ENCODE measurements at places on chromosomes 16 and 17.

- no peak for DNase-seq
Observed at GRCh38 chr17:4845118-4845517, 12.0 kb downstream of the MINK1 start.

- DNase-seq: no peak
Observed at GRCh38 chr17:43085474-43085873, 39.7 kb downstream of the BRCA1 start.

DNA sequence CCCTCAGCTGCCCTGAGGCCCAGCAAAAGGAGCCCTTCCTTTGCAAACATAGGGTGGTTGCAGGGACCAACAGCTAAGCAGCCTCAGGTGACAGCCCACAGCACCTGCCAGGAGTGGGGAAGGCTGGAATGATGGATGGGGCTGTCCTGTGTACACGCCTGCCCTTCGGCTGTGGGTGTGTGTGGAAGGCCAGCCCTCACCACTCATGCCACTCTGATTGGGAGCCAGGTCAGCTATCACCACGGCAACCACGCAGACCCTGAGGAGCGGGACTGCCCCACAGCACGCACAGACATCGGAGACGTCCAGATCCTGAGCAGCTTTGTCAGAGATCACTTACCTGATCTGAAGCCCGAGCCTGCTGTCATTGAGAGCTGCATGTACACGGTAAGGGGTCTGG, 11.9 kb downstream of the PIPOX start:
- no peak for DNase-seq

DNA sequence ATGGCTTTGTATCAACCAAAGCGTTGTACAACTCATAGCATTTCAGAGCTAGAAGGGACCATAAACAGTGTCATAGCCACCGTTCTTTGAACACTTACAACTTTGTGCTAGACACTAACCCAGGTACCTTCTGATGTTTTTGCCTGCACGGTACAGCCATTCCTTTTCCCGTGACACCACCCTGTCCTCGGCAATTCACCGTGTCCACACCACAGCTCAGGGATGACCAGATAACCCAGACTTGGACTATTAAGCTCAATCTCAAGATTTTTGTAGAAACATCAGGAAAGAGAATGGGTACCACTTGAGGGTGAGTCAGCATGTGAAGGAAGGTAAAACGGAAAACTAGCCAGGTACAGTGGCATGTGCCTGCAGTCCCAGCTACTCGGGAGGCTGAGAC, 9.8 kb upstream of the CBFB start:
- DNase-seq: no peak

DNA sequence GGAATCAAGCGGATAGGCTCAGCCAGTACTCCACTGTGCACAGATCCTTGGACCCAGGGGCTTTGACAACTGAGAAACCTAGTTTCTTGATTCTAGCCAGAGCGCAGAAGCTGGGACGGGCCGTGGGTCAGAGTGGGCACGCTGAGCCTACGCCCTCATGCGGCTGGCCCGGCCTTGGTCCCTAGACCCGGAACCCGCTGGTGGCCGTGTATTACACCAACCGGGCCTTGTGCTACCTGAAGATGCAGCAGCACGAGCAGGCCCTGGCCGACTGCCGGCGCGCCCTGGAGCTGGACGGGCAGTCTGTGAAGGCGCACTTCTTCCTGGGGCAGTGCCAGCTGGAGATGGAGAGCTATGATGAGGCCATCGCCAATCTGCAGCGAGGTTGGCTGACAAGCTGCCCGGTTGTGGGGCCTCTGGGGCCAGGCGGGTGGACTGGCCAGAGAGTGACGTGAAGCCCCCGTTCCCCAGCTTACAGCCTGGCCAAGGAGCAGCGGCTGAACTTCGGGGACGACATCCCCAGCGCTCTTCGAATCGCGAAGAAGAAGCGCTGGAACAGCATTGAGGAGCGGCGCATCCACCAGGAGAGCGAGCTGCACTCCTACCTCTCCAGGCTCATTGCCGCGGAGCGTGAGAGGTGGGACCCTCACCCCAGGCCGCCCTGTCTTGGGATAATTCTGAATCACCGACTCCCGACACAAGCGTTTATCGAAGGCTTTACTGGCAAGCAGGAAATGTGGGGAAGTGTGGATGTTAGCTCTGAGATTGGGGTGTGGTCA, 946 bp downstream of the STUB1 start:
- DNase-seq: peak; percentile 48

GRCh38 chr17:60135951-60136666, 13.7 kb upstream of the CA4 start:
- DNase-seq: no peak

DNA sequence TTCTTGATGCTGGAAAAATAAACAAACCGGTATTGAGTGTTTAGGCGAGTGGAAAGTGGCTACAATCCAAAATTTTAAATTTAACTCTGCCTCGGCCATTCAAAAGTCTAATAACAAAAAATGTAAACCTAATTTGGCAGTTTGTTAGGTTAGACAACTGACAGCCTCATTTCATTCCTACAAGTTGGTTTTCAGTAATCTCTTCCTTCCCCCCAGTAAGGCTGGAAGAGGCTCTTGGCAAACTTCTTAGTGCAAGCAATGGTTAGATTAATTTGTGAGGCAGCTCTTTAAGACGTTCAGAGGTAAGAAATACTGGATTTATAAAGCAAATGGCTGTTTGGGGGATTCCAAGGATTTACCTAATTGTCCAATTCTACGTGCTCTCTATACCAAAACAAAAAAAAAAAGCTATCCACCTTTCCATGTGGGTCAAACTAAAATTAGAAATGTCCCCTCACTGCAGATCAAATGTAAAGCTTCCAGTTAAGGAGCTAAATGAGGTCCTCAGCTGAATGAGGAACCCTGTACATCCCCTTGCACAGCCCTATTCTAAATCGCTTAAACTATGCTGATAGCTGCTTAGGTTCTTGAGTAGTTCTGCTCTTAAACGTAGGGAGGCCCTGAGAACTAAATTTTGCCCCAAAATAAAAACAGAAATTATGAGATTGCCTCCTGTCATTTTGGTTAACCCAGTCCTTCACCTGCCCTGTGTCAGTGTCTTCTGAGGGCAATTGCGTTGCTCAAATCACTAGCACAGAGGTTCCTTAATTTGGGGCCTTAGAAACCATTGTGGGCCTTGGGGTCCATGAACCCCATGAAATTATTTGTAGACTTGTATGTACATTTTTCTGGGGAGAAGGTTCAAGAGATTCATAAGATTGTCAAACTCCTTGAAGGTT, 2.9 kb downstream of the HEXIM1 start:
- DNase-seq: no peak
